Stimulated activated CD4-positive, alpha-beta T cell treated with anti-CD3 and anti-CD28 coated beads, TNF-alpha, amount 100 ng/mL, for 48 hours (primary cell): ENCODE measurements at places on chromosomes 3 and 15.

DNA sequence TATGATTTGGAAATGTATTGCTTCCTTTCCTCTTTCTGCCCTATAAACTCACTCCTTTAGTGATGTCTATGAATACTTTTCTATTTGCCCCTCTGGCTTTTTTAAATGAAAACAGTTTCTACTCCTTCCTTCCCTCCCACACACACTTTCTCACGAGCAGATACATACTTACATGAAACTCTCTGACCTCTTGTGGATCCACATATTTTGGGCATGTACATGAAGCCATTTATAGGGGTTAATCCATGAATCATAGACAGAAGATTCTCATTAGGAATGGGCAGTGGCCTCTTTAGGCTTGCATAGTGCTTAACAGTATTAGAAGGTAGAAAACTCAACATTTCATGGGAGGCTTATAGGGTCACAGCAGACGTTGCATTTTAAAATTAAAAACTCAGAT, 24.8 kb downstream of the ANAPC13 start:
- DNase-seq, result no peak

- no peak for DNase-seq
These were observed 38.9 kb upstream of the IREB2 start for GRCh38 chr15:78399091-78399490.

DNA sequence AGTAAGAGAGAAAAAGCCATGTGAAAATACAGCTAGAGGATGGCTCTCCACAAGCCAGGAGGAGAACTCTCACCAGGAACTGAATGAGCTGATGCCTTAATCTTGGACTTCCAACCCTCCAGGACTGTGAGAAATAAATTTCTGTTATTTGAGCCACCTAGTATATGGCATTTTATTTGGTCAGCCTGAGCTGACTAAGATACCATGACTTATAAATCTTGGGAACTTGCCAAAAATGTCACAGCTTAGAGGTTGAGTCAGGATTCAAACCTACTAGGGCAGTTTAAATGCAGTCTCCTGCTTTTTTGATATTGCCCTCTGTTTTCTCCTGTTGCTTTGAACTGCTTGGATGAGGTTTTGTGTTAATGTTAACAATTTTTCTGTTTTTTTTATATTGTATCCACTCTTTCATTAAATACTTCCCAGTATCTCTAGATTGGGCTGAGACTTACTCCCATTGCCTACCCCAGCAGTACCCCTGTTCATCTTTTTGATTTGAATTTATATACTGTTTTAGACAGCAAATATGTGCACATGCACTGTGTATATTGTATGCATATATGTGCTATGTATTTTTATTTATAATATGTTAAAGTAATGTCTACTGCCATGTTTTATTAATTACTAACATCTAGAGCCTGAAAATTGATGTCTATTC, 1223.2 kb downstream of the OTOL1 start:
- DNase-seq, result no peak

DNA sequence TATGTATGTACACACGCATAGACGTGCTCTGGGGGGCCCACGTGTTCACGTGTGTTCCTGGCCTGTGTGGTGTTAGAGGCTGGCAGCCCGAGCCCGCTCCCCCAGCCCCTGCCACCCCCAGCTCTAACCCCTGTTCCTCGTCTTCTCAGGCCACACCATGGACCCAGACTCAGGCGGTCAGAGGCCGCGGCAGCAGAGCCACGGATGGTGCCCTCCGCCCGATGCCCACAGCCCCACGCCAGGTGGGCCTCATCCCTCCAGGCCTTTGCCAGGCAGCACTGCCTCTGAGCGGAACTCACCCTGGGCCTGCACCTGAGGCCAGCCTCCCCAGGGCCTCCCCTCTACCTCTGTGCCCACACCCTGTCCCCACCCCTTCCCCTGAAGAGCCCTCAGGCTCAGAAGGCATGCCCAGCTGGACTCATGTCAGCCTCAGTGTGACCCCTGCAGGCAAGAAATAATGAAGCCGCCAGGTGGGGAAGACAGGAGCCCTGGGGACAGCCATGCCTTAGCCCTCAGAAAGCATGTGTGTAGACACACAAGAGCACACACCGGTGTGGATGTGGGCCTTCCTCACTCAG, 16.4 kb upstream of the GNAT1 start:
- DNase-seq, result no peak

DNA sequence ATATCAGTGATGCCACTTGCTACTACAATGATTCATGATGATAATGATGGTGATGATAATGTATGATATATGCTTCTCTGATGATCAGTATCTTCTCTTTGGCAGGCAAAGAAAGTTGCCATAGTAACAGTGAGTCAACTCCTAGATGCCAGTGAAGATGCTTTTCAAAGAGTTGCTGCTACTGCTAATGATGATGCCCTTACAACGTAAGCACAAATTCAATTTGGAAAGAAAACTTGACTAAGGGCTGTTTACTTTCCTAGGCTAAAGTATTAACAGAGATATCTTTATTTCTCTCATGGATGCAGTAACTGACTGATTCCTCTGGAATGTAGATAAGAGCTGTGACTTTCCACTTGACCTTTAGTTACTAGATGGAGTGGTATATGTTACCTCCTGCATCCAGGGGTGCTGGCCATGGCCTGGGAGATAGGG, 27.8 kb downstream of the ADGRG7 start:
- DNase-seq, result no peak

GRCh38 chr3:129919806-129920205, 26.3 kb upstream of the TMCC1 start:
- no peak for DNase-seq
